ENCODE measurements at places on chromosomes 16 and 17.

DNA sequence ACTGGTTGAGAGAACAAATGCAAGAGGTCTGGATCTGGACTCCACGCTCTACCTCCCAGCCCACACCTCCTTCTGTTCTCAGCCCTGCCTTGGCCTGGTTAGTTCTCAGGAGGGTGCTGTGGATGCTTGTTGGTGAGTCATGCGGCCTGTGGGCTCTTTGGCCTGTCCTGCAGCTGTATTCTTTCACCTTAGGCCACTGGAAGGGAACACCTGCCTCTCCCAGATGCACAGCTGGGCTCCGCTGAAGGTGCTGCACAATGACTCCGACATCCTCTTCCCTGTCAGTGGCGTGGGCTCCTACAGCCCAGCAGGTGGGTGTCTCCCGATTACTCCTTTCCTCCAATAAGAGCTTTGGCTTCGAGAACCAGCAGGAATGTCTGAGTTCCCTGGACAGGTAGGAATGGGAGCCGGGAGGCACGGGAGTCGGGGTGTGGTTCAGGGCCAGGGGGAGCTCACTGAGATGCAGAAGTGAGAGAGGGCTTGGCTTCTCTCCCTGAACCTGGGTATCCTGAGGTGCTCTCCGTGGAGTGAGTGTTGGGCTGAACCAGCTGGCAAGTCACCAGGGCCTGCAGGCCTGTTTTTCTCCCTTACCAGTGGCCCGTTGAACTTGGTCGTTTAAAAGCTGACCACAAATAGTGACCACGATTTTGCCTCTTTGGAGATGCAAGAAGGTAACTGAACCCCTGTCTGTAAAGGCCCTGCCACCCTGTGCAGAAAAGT, 85.0 kb downstream of the SNX29 start:
- DNase-seq: no peak

- no peak for DNase-seq
These were observed 44.1 kb downstream of the CRLF3 start for GRCh38 chr17:30780343-30780742.

GRCh38 chr16:89748921-89749320, 27.6 kb downstream of the ZNF276 start:
- no peak for DNase-seq

GRCh38 chr16:72721981-72722380, 325.9 kb downstream of the ZFHX3 start:
- DNase-seq: no peak

DNA sequence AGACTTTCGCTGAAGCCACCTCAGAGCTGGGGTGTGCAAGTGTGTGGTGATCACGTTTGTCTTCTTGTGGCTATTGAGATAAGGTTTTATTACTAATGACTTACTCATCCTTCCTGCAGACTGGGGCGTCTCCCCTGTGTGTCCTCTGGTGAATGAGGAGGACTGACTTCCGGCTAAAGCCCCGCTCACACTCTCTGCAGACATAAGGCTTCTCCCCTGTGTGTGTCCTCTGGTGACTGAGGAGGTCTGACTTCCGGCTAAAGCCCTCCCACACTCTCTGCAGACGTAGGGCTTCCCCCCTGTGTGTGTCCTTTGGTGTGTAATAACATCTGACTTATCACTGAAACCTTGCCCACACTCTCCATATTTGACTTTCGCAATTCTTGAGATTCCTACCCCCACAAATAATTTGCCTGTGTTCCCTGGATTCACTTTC, 19.4 kb downstream of the PRDM7 start:
- peak; percentile 68 for DNase-seq

GRCh38 chr16:16073001-16073545, 123.7 kb downstream of the ABCC1 start:
- DNase-seq: no peak

GRCh38 chr17:61517843-61518606, 65.8 kb downstream of the TBX4 start:
- DNase-seq: no peak

- peak; percentile 71 for DNase-seq
These were observed 18.8 kb downstream of the NCBP3 start for GRCh38 chr17:3827124-3827773.

DNA sequence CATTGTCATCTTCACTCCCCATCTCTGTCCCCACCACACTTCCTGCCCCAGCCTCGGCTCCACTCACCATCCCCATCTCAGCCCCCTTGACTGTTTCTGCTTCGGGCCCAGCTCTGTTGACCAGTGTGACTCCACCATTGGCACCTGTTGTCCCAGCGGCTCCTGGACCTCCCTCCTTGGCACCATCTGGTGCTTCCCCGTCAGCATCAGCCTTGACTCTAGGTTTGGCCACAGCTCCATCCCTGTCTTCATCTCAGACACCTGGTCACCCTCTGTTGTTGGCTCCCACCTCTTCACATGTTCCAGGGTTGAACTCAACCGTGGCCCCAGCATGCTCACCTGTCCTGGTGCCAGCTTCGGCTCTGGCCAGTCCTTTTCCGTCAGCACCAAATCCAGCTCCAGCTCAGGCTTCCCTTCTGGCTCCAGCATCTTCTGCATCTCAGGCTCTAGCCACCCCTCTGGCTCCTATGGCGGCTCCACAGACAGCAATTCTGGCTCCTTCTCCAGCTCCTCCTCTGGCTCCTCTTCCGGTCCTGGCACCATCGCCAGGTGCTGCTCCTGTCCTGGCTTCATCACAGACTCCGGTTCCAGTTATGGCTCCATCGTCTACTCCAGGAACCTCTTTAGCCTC, 24.4 kb upstream of the PHKG2 start:
- no peak for DNase-seq

DNA sequence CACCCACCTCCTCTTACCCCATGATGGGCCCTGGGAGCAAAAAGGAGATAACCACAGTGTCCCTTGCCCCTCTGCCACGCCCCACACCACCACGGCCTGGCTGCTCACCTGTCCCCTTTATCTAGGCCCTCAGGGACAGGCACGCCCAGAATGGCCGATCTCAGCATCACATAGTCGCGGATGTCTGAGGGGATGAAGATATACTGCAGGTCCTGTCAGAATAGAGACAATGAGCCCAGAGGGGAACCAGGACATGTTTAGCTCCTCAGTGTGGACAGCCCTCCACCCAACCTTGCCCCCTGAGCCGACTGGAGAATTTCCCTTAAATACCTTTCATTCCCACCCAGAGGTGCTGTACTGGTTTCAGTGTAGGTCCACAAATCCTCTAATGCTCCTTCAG, 15.2 kb downstream of the ST6GALNAC2 start:
- DNase-seq: no peak

Measured in A673 (cell line).